Epithelial cell of proximal tubule (primary cell): ENCODE measurements at places on chromosomes 5 and 9.

DNA sequence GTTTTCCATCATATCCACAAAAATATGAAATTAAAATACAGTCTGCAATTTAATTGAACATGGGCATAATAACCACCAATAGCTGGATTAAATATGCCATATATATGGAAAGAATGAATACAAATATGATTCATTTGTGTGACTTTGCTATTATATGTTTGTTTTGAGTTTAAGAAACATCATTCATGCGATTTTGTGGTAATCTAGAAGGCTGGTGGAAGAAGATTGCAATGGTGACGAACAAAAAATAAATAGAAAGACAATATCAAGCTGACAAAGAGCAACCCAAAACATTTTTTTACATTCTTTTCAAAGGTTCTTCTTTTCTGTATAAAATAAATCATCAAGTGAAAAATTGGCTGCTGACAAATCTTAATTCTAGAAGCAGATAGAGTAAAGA, 610.0 kb downstream of the MAT2B start:
- DNase-seq: no peak

GRCh38 chr5:125609011-125609410, 814.2 kb upstream of the GRAMD2B start:
- no peak for DNase-seq

GRCh38 chr9:126965541-126966428, 51.2 kb downstream of the RALGPS1 start:
- no peak for DNase-seq

GRCh38 chr5:154995679-154996078, 17.9 kb upstream of the KIF4B start:
- DNase-seq: no peak

DNA sequence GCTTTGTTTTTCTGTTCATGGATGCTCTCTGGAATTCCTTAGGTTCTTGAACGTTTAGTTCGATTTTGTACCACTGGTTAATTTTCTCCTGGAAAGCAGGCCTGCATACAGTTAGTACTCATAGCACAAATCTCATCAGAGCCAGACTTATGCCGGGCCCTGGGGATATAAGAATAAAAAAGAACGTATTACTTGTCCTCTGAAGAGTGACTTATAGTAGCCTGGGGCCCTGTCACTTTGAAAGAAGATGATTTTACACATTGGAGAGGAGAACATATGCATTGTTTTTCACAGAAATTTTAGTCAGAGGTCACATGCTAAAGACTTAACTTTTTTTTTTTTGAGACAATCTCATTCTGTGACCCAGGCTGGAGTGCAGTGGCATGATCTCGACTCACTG, 50.3 kb downstream of the ZNF462 start:
- no peak for DNase-seq

DNA sequence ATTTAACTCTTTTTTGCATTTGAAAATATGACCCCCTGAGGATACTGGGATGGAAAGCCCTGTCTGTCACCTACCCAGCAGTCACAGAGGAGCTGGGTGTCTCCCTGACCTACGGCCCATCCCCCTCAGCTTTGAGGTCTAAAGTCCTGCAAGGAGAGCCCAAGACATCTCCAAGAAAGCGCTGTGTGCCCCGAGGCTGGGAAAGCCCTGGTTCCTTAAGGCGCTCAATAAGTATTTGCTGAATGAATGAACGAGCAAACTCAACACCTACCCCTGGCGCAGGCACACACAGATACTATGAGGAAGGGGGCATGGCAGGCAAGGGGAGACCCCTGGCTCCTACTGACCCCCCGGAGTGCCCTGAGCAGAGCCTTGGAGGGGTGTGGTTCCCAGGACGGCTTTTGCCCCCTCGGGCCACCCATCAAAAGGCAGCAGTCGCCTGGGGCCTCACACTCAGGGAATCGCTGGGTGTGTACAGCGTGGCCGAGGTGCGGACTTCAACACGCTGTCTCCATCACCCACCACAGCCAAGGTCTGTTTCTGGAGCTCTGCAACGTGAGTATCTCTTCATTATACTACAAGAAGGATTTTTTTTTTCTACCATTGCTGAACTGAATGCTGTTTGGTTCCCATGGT, 211.6 kb downstream of the ERCC6L2 start:
- DNase-seq: no peak

DNA sequence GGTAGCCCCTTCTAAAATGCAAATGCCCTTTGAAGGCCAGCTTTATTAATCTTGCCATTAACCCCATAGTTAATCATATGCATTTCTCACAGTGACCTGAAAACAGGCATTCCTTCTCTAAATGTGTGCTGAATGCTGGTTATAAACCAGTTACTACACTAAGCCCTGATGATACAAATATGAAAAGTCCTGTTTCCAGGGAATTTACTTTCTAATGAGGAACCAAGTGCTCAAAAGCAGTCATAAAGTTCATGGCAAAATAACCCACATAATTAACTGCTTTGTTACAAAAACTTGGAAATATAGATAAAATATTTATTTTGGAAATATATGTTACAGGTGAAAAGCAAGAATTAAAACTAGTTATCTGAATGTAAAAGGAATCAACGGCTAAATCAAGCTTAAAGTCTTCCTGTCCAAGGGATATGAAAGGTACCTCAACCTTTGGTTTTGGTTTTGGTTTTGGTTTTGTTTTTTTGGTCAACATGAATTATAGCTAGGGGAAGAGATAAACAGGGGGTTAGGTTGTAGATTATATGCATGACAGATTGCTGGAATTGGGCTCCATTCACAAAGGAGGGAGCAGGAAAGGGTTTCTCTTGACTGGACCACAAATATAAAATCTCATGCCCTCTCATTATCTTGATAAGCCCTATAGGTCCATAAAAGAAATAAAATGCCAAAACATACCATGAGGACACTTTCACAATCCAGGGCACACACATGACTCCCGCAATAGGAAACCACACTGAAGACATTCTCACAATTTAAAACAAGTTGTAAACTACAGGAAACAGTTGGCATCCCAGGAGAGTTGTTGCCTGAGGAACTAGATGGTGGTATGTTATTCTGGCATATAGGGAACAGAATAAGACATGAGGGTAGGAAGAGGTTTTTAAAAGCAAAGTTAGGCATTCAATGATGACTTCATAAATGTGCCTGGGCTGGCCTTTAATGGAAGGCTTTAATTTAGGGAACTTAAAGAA, 46.7 kb upstream of the MACIR start:
- no peak for DNase-seq

DNA sequence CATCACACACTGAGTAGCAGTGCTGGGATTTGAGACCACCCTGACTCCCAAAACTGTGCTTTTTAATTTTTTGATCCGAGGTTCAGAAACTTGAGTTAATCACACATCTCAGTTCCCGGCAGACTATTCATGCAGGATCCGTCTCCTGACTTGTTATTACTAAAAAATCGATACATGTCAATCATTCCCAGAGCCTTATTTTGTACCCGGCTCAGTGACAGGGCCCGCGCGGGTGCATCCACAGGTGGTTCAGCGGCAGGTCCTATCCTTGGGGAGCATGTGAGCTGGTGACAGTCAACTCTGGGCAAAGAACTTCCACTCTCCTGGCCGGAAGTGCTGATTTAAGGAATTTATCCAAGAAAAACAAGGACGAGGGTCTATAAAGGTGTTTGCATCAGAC, 95.9 kb upstream of the MVB12B start:
- no peak for DNase-seq

DNA sequence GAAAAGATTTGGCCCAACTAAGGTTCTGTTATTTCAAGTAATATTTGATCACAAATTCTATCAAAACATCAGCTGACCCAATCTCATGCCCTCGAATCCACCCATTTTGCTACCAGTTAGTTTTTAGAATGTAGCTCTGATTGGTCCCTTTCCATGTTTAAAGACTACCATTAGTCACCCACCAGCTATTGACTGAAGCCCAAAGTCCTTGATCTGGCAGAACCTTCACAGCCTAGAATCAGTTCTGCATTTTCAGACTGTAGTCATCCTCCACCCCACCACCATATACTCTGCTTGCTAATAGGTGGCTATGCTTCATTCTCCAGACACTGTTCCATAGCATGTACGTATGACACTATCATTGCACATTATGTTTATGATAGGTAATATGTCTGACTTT, 182.2 kb upstream of the TARS1 start:
- DNase-seq: no peak

- DNase-seq: peak; percentile 96
Observed at GRCh38 chr9:38713426-38713825, 6.5 kb downstream of the FAM240B start.
